Activated naive CD8-positive, alpha-beta T cell treated with anti-CD3 and anti-CD28 coated beads for 36 hours (primary cell): ENCODE measurements at places on chromosomes 11 and 22.
A peak's percentile ranks its signal among the peaks of the same experiment; 100 is the strongest.

DNA sequence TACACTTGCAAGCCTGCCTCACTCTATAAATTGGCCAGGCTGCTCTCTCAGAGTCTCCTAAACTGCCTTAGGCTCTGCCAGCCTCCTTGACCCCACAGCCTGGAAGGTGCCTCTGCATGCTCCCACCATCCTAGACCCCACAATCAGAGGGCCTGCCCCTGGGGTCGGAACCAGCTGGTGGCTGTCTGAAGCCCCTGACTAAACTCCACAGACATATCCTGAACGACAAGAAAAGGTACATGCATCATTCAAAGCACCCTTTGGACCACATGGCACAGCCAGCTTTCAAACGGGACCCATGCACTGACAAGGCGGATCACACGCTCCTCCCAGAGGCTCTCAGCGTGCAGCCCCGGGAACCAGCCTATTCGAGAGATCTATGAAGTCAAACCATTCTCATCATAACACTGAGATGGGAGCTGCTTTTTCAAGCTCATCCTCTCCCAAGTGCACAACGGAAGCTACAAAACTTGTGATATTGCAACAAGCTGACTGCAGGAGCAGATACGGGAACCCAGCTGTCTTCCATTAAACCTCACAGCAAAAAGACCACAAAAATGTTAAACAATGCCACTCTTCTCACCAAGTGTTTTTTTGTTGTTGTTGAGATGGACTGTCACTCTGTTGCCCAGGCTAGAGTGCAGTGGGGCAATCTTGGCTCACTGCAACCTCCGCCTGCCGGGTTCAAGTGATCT is 8.1 kb downstream of the SHANK2 start:
- DNase-seq = no peak

DNA sequence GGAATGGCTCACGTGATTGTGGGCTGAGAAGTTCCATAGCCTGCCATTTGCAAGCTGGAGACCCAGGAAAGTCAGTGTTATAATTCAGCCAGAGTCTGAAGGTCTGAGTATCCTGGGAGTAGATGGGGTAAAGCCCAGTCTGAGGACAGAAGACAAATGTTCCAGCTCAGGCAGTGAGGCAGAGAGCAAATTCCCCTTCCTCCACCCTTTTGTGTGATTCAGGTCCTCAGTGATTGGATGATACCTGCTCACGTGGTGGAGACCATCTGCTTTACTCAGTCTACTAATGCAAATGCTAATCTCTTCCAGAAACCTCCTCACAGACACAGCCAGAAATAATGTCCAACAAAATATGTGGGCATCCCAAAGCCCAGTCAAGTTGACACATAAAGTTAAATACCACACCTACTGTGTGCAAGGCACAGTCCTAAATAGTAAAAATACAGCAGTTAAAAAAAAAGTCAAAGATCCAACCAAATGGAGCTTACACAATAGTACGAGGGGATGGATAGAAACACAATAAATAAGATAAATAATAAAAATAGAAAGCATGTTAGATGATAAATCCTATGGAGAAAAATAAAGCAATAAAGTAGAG is 13.2 kb upstream of the APOL6 start:
- no peak for DNase-seq

DNA sequence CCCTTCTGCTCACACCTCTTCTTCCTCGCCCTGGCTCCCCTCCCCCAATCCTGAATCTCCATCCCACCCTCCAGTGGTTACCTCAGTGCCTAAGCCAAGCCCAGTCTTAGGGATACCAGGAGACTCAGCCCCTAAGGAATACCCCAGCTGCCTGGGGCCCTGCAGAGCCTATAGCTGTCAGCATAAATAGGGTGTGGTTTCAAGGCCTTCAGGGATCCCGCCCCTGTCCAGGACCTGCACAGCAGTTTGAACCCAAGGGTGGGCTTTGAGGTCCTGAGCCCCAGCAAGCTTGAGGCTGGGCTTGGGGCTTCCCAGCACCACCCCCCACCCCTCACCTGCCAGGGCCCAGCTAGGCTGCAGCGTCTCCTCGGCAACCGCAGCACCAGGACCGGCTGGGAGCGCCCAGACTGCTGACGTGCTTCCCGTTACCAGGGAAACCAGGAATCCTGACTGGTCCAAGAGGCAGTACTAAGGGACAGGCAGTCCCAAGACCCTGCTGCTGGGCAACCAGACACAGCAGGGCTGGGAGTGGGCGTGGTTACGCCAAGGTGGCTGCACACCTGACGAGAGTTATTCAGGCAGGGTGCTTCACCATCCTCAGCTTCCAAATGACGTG is 13.7 kb downstream of the APBB1 start:
- no peak for DNase-seq

DNA sequence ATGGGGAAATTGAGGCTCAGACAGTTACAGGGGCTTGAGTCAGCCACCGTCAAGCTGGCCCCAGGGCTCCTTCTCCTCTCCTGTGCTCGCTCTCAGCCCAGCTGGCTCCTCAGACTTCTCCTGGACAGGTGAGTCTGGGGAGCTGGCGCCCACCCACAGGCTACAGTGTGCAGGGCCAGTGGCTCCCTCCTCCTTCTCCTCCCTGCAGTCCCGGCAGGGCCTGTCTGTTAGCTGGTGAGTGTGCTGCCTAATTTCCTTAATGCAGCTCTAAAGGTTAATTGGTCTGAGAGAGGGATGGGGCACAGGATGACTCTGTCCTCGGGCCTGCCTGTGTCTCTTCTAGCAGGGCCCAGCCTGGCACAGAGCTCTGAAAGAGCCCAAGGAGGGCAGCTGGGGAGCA is 31.7 kb downstream of the LMO1 start:
- no peak for DNase-seq

GRCh38 chr11:126545057-126545555 is 189.6 kb downstream of the ST3GAL4 start:
- no peak for DNase-seq

- no peak for DNase-seq
Observed at GRCh38 chr22:20805972-20806471, 32.1 kb downstream of the SERPIND1 start.

- no peak for DNase-seq
Observed at GRCh38 chr11:6545917-6546605, 49.0 kb downstream of the DNHD1 start.

GRCh38 chr11:94060401-94060800 is 39.2 kb downstream of the HEPHL1 start:
- no peak for DNase-seq

DNA sequence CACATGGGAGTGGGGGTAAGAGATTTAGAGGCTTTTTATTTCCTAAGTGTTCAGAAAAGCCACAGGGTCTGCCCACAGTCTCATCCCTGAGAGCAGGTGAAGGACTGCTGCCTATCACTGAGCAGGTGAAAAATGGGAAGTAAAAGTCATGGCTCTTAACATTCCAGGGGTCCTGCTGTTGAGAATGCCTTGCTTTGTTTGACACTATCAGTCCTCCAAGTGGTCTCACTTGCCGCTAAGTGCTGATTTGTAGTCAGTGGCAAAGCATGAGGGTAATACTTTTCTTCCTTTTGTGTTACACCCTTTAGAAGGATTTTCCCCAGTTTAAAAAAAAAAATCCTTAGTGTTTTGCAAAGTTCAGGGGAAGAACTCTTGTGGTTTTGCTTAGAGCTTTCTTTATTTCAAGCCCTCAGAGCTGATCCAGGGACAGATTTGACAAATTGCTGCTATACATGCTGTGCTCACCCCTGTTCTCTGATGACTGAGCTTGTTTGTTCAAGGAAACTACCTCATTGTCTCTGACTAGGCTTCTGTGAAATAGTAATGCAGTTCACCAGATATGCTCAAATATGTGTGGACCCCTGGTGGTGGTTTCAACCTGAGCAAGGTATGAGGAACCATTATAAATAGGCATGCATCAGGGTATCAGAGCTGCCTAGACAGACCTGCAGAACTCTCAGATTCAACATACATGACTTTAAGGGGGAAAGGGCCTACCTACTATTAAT is 141.0 kb downstream of the ARHGAP42 start:
- no peak for DNase-seq

DNA sequence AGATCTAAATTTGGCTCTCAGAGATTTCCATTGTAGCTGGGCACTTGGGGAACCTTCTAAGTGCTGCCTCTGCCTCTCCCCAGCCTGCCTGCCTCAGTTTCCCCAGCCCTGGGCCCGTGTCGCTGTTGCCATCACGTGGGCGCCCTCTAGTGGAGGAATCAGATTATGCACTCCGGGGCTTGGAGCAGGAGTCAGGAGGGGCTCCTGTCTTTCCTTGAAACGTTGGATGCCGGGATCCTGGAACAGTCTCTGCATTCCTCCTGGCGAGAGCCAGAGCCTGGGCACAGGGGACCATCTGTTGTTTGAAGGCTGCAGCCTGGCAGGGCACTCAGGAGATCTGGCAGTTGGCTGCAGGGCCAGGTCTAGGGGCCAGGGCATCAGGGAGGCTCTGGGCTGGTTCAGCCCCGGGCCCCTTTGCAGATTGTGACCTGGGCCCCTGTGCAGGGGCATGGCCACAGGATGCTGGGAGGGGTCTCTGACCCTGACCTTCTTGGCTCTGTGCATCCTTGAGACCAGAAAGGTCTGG is 71.6 kb downstream of the LRP5 start:
- peak; percentile 55 for DNase-seq

DNA sequence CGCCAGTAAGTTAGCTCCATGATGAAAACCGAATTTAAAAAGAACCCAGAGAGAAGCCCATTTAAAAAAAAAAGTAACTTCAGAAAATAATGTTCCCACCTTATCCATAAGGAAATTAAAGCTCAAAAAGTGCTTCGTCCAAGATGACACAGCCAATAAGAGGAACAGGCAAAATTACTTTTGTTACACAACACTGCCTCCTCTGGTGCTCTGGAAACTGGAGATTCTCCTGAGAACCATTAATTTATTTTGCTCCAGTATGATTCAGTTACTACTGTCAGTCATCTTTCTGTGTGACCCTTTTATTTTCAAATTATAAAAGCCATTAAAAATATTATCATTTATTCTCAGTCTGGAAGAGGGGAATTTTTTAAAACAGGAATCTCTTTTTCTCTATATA is 2.0 kb downstream of the IFT27 start:
- no peak for DNase-seq

- DNase-seq = no peak
Observed at GRCh38 chr22:21703684-21704316, 31.8 kb downstream of the YPEL1 start.

- DNase-seq = no peak
Observed at GRCh38 chr11:106092446-106092845, 15.0 kb downstream of the AASDHPPT start.

GRCh38 chr11:78256962-78257361 is 68.2 kb downstream of the USP35 start:
- no peak for DNase-seq

DNA sequence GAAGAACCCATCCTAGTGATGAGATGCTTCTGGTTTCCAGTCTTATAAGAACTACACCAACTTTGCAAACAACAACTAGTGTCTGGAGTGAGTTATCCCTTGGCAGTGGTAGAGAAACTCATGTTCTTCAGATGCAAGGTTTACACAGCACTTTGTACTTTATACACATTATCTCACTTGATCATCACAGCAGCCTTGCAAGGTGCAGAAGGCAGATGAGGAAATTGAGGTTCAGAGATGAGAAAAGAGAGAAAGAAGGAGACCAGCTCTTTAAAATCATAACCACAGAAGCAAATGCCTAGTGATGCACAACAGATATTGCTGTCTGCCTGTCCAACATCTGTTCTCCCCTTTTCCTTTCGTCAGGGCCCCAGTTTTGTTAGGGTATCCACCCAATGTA is 16.7 kb upstream of the CD44 start:
- DNase-seq = no peak
